CD8-positive, alpha-beta T cell (primary cell): ENCODE measurements at places on chromosomes 13 and 19.
A peak's percentile ranks its signal among the peaks of the same experiment; 100 is the strongest.

- DNase-seq = peak; percentile 53
Measured at GRCh38 chr19:3178377-3178972, at the start of gene S1PR4. TSS of gene S1PR4 (plus strand) at chr19:3178769. CDS start at chr19:3178793, 24 bp downstream.

DNA sequence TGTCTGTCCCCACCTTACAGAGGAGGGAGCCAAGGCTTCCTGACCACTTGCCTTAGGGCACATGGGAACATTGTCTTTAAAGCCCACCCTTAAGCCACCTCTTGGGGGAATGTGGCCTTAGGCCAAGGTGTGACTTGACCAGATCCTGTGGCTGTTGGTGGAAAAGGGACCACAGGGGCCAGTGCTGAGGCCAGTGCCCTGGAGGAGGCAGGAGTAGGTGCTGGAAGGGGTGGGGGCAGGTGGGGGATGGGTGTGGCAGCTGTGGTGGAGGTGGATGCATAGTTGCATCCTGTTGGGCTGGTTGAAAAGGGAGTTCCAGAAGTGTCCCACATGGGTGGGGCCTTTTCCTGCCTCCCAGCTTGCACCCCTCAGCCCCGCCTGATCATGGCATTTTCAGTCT is 44.8 kb downstream of the DNM2 start:
- no peak for DNase-seq

DNA sequence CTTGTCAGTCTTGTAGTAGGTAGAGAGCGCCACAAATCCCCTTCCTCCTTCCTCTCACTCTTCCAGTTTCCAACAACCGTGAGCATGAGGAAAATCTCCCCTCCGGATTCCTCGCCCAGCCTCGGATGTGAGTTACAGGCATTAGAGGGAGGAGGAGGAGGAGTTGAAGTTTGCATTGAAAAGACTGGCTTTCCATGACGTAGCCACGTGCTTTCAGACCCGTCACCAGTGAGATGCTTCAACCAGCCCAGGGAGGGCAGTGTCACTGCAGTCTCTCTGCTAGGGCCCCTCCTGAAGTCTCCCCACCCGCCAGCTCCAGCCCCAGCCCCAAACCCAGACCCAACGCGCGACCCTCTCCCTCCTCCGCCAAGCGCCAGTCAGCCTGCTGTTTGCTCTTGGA is 442 bp upstream of the FGF14 start:
- no peak for DNase-seq

- DNase-seq = no peak
Measured at GRCh38 chr13:78102741-78103140, 184.1 kb upstream of the EDNRB start.

DNA sequence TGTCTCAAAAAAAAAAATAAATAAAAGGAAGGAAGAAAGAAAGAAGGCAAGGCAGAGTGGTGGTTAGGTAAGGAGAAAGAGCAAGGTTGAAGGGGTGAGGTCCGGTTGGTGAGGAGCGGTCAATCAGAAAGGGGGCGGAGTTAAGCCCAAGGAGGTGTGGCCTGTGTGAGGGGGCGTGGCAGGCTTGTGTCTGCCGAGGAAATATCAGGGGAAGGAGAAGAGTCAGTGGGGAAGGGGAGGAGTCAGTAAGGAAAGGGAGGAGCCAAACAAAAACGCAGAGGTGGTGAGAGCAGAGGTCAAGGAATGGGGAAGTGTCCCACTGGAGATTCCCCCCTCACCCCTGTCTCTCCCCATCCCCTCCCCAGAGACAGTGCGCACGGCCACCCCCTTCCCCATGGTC is 5.9 kb downstream of the CACNG7 start:
- no peak for DNase-seq

DNA sequence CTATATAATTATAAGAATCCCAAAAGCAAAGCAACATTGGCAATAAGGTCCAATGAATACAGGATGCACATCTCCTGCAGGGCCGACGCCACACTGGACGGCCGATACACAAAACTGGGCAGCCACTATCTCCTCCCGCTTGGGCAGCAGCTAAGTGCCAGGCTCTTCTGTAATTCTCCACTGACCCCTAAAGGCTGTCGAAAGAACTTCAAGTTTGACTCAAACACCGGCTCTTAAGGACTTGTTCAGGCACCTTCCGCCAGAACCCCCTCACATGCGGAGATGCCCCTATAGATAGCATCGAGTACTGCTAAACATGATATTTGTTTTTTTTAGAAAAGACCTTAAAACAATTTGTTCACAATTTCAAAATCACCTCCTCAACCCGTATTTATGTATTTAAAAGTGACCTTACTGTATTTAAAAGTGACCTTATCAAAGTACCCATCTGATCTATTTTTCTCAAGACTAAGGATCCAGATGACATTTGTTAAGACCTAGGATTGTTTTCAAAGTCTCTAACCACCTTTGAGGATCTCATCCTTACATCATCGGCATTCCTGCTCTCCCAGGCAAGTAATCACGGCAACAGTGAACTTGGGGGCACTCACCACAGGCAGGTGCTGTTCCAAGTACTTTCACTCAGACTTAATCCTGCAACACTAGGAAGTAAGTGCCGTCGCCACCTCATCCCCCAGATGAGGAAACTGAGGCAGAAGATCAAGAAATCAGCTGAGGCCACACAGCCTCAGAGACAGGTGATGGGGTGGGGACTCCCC is 77.8 kb downstream of the TUBGCP3 start:
- no peak for DNase-seq

DNA sequence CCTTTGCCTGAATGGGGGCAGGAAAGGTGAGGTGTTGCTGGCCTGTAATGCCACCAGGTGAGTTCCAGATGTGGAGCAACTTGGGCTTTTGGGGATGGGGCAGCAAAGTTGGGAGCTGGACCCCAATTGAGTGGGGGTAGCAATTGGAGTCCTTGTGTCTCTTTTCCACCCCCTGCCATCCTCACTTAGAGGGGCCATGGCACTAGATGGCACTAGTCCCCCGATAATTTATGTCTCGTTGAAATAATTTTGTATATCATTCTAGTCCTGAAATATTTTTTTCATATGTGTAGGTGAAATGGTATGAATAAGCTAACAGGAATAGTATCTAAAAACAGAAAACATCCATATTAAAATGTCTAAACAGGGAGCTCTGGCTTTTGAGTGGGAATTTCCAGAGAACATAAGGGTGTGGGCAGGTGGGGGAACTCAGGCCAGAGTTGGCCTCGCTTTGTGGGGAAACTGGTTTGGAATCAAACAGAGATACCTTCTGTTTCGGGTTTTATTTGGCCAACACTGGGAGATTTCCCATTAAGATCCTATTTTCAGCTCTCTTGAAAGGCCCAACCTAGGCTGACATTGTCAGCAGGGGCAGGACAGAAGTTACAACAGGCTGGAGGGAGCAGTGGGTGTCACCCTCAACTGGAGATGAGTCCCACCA is 3.4 kb downstream of the ZNF576 start:
- DNase-seq = no peak
